ENCODE measurements at places on chromosomes 6 and 20.

DNA sequence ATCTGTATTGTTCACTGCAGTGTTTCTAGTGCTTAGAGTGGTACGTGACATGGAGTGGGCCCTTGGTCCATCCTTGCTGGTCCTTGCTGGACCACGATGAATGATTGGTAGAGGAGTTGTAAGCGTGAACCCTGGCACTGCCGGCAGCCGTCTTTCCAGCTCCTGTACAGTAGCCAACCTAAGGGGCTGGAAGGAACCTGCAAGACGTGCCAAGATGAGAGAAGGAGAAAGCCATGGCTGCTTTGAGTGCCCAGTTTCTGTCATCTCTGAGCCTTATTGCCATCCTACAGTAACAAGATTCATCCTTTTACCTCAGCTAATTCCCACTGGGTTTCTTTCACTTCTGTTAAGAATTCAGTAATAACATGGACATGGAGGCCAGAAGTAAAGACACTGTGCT lies 5.9 kb downstream of the DHX35 start:
- DNase-seq: no peak

DNA sequence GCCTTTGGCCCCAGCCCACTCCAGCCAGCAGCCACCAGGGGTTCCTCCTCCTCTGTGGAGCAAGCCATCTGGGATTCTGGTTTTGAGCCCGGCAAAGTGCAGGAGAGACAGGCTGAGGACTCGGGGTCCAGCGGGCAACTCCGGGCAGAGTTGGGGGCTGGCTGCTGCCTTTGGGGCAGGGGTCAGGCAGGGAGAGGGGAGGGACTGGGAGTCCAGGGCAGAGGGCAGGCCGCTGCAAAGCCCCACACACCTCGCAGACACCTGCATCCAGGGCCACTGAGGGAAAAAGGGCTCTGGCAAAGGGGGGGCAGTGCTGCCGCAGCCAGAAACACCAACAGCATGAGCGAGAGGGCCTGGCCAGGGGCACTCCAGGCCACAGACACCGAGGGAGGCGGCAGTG lies 8.8 kb downstream of the BIRC7 start:
- DNase-seq: no peak

DNA sequence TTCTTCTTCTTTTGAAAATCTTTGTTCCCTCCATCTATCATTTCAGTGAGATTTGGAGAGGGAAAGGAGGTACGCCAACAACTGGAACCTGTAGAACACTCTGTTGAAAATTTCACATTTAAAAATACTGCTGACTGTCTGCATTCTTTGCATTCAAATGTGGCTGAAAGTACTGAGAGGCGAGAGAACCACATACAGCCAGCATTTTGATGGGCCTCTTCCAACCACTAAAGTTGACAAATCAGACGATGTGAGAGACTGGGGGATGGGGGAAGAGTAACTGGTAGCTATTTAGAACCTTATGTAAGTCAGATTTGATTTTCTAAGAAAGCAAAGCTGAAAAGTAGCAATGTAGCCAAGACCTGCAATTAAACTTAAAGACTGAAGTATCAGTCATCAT lies 77.5 kb downstream of the FKBP5 start:
- peak; percentile 41 for DNase-seq

GRCh38 chr6:37691904-37692806 lies 5.5 kb downstream of the MDGA1 start:
- DNase-seq: peak; percentile 63

DNA sequence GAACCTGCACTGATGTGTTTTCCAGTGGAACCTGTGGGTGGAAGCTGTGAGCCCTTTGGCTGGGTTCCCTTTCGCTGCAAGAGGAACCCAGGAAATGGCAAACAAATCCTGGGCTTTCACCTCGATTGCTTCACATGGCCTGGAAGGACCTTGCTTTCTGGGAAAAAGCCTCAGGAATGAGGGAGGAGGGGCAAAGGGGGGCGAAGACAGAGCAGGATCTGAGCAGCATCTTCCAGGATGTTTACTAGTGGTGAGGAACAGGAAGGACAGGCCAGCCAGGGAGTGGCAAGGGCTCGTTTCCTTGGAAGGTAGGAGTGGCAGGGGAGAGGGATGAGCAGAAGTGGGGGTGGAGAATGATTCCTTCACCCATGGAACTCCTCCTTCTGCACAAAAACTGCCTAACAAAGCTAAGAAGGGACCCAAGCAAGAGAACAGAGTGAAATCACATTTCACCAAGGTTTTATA lies 5.9 kb downstream of the SLC2A10 start:
- DNase-seq: no peak

GRCh38 chr6:140073456-140073855 lies 699.0 kb upstream of the CITED2 start:
- DNase-seq: no peak

DNA sequence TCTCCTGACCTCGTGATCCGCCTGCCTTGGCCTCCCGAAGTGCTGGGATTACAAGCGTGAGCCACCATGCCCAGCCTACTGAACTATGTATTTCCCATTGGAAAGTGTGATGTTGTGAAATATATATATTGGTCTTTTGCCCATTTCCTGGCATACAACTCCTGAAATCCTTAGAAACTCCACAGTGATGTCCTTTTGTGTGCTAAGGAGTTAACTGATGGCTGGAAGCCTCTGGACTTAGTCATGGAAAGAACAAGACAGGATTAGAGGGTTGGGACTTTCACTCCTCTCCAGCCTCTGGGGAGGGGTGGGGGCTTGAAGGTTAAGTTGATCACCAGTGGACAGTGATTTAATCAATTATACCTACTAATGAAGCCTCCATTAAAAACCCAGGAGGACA lies 7.1 kb downstream of the PANK2 start:
- no peak for DNase-seq

DNA sequence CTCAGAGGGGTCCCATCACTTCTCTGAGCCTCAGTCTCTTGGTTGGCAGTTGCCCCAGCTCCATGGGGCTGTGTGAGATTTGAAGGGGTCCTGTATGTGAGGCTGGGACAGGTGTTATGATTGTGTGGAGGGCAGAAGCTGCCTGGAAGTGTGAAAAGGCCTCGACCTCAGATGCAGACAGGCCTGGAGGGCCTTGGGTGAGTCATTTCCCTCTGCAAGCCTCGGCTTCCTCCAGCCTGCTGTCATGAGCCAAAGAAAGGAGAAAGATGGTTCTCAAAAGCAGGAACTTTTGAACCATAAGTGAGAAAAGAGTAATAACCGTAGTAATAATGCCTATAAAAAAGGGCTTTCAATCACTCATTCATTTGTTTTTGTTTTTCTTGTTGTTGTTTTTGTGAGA lies 37.5 kb downstream of the SNAI1 start:
- DNase-seq: no peak

DNA sequence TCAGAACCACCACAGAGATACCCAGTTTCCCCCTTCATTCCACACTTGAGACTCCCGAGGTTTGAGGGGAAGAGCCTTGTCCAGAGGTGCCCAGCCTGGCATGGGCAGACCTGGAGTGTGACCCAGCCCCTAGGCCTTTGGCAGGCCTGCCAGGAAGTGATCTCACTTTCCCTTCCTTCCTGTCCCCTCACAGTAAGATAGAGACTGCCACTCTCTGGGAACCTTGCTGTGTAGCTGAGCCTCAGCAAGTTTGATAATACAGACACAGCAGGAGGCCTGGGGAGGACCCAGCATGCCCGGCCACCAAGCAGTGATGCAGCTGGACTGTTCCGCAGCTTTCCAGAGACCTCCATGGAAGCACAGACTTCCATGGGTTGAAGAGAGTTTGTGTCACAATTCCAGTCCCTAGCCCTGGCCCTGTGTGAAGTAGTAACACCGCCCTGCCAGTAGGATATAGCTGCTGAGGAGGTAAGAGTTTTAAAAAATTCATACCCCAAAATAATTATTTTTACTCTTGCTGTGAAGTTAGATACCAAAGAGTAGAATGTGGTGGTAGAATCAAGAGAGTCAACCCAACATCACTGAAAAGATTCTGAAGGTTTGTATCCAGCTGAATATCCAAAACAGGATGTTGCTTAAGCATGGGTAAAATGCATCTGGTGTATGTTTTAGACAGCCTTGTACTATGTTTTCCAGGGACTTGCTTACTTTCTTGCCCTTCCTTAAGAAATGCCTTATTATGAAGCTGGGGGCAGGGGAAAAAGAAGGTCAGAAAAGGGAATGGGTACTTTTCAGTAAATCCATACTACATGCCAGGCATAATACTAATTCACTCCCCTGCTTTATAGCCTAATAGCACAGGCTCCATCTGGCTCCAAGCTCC lies 16.3 kb downstream of the PKIG start:
- no peak for DNase-seq

DNA sequence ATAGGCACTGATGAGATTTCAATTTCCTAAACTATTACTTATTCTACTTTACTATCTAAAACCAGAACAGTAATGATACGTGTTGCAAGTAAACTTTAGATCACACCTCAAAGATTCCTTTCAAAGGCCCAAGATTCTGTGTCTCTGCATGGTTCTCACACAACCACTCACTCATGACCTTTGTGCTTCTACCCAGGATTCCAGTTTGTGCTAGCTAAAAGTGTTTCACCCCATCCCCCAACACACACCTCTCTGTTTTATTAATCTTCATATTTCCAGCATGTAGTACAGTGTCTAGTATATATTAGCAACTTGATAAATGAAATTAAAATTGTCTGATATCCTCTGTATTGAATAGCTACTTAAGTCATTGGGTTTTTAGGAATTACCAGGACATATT lies 8.8 kb upstream of the SH3BGRL2 start:
- no peak for DNase-seq

DNA sequence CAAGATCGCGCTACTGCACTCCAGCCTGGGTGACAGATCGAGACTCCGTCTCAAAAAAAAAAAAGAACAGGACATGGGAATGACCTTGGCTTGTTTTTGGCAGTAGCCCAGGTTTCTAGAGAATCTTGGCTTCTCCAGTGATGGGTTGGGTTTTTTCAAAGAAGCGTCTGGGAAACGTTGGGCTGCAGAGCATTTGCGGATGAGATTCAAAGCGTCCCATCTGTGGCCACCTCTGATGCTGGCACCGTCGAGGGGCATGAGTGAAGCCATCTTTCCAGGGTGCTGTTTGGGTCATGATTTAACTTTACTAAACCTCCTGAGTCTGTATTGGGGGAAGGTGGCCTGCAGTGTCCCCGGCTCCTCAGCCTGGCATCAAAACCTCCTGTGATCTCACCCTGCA lies 43.2 kb upstream of the SRF start:
- no peak for DNase-seq

GRCh38 chr6:119205911-119206618 lies 127.6 kb upstream of the FAM184A start:
- DNase-seq: no peak
